Activated CD8-positive, alpha-beta memory T cell treated with anti-CD3 and anti-CD28 coated beads for 48 hours (primary cell): ENCODE measurements at places on chromosomes 7 and 10.

- no peak for DNase-seq
Measured at GRCh38 chr7:107286751-107287621, 118.2 kb downstream of the HBP1 start.

- no peak for DNase-seq
Measured at GRCh38 chr10:61835946-61836887, 65.3 kb upstream of the ARID5B start.

GRCh38 chr7:37930226-37930948 lies 9.9 kb downstream of the EPDR1 start:
- no peak for DNase-seq

GRCh38 chr7:105213611-105214010 lies 175.1 kb downstream of the SRPK2 start:
- no peak for DNase-seq

GRCh38 chr7:76139670-76140069 lies 62.0 kb upstream of the SRRM3 start:
- no peak for DNase-seq

GRCh38 chr7:91771394-91771793 lies 109.1 kb downstream of the MTERF1 start:
- DNase-seq: no peak

DNA sequence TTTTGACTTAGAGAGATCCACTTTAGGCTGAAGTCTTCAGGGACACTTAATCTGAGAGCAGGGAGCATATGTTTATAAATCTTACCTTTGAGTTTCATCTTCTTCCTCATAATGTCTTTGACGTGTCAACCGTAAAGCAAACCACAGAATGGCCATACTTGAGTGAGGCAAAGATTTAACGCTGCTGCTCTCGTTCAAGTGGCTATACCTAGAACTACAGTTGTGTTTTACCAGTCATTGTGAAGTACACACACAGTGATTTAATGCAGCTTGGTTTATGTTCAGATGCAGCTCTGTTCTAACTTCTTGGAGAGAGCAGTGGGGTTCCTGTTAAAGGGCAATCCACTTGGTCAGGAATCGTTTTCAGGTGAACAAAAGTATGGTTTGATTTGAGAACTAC lies 39.9 kb upstream of the GOT1 start:
- DNase-seq: no peak

GRCh38 chr10:124325998-124326636 lies 92.6 kb downstream of the OAT start:
- no peak for DNase-seq

- DNase-seq: no peak
Measured at GRCh38 chr10:97690133-97690532, 3.1 kb upstream of the AVPI1 start.

- DNase-seq: no peak
Measured at GRCh38 chr10:4372601-4373000, 453.4 kb upstream of the AKR1E2 start.

- DNase-seq: no peak
Measured at GRCh38 chr7:158312789-158313188, 274.8 kb downstream of the PTPRN2 start.

DNA sequence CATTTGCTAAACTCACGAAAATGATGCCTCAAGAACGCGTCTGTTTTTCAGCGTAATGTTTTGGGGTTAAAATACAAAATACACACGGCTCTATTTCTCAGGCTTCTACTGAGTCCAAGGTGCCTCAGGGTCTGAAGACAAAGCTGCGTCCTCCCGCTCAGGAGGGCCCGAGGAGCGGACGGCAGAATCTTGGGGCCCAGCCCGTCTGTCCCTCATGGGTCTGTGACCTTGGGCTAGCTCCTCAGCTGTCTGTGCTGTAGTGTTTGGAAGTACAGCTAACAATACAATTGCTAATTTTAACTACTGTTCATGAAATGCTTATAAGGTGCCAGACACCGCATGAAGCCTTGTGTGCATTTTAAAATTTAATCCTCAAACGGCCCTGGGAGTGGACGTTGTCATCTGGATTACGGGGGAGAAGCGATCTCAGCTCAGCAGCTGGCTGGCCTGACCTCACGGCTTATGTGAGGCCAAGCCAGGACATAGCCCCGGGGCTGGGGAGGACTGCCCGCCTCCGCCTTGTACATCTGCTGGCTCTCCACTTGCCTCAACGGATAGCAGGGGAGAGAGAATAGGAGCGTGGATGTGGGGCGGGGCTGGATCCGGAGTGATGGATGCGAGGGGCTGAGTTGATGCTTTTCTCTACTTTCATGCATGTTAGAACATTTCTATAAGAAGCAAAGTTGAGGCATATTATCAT lies 357.4 kb downstream of the GLRX3 start:
- DNase-seq: no peak

- DNase-seq: no peak
Measured at GRCh38 chr10:78819361-78820006, 249.3 kb upstream of the ZMIZ1 start.

DNA sequence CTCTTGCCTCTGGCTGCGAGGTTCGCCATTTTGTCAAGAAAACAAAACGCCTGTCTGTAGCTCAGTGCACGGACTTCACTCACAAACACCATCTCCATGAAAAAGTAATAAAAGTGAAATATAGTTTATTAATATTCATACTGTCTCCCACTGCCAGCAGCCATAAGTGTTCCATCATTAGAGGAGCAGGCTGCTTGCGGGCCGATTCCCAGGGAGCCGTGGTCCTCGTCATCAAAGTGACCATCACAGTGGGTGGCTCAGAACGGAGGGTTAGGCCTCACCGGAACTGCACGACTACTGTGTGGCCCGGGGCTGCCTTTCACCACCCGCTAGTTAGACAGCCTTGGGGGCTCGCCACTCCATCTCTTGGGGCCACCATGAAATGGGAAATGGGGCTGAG lies 82.7 kb downstream of the HIPK2 start:
- DNase-seq: no peak

- no peak for DNase-seq
Measured at GRCh38 chr7:36686499-36686898, 37.8 kb downstream of the AOAH start.

DNA sequence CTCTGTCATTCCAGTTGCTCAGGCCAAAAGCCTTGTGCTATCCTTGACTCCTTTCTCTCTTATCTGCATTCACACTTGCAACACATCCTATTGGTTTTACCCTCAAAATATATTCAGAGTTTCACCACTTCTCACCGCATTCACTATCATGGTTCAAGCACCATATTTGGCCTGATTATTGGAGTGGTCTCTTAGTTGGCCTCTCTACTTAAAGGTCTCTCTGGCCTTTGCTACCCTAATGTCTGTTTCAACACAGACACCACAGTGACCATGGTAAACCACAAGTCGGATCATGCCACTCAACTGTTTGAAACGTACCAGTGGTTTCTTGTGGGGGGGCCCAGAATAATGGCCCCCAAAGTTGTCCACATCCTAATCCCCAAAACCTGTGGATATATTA lies 15.2 kb upstream of the PDZD8 start:
- DNase-seq: no peak

DNA sequence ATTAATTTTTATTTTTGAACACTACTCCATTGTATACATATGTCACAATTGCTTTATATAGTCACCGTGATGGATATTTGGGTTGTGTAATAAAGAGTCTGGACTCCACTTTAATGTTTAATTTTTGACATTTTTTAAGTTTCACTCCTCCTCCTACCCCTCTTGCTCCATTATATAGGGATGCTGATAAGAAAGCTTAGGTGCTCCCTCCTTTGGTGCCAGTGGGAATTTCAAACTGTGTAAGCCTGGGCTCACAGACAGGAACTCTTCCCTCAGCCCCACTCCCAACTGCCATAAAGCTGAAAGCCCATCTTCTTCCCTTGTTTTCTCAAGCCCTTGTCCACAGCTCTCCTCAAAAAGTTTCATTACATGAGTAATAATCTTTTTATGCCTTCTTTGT lies 47.6 kb downstream of the TWIST1 start:
- no peak for DNase-seq

- DNase-seq: no peak
Measured at GRCh38 chr10:125692601-125693523, 9.9 kb upstream of the TEX36 start.

DNA sequence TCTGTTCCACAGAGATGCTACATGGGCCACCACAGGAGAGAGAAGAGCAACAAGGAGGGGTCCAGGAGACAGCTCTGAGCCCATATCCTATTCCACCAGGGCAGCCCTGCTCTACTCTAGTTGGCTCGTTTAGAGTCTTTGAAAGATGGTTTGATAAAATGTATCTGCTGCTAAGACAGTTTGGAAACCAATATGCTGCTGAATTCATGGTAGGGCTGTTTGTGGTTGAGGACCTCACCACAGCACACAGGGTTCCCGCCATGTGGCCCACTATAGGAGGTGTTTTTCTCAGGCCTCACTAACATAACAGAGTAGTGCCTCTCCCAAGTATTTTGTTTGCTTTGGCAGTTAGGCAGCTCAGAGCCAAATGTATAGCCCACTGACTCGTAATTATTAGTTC lies 35.8 kb upstream of the ZC3HAV1L start:
- DNase-seq: no peak

- peak; percentile 66 for DNase-seq
Measured at GRCh38 chr10:133260895-133261725, 15.6 kb downstream of the ADAM8 start.
